ENCODE measurements at places on chromosomes 16 and 17. TPM values are rescaled to one million over a fixed set of nuclear protein-coding genes. Genes with fewer than 3 reads are reported as not detected.
A peak's percentile ranks its signal among the peaks of the same experiment; 100 is the strongest.

Gene KCNH4
- 0.43 TPM for total RNA-seq

Gene SHCBP1
- total RNA-seq, result 37.6 TPM

Gene CHST4
- not detected for total RNA-seq

Gene SLC22A31
- total RNA-seq, result 0.16 TPM

DNA sequence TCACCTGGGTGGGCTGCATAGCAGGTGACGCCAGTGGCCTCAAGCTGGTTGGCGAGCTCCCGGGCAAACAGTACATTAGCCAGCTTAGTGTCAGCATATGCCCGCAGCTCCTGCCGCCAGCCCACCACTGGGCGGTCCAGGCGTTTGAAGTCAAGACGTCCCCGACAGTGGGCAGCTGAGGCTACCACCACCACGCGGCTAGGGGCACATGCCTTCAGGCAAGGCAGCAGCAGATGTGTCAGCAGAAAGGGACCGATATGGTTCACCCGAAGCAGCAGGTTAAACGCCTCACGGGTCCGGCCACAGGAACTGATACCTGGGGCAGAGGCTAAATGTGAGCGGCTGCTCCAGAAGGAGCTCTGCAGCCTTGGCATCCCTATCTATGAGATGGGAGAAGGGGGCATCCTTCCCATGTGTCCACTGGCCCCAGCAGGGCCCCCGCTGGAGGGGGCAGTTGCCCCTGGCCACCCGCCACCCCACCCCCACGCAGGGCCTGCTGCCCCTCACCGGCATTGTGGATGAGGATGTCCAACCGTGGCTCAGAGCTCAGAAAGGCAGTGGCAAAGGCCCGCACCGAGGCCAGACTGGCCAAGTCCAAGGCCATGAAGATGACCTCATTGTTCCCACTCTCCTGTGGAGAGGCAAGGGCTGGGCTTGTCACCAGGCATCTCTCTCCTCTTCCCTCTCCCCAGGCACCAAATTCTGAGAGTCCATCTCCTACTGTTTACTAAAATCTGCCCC, 1.7 kb downstream of the DHRS13 start:
- no peak for DNase-seq

Gene NEUROD2
- total RNA-seq, result not detected

GRCh38 chr17:81035521-81036196, 708 bp downstream of the BAIAP2 start:
- peak; percentile 24 for DNase-seq

DNA sequence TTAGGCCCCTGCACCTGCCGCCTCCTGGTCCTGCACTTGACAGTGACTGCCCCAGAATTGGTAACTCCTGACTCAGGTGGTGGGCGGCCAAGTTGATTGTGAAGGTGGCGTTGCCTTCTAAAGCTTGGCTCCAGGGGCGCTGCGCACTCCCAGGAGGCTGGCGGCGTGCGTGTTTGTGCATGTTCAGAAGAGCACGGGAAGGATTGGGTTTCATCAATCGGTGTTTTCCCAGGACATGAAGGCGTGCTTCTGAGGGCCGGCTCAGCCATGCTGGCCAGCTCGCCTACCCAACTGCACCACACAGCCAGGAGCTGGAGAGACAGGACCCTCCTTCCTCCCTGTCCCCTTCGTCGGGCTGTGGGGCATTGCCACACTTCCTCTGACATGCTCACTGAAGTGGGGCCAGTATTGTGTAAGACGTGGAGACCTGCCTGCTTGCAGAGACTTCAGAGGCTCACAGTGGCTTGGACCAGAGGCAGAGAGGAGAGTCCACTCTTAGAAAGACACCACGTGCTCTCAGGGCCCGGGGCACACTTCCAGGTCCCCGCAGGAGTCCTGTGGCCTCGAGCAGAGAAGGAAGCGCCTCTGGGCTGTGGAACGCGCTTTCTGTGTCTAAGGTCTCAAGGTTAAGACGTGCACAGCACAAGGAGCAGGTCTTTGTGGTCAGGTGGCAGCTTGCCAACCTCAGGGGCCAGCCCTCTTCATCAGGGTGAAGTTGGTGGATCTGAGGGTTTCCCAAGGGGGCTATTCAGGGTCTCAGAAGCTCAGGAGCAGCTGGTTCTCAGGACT, 2.8 kb downstream of the RAB40C start:
- DNase-seq, result no peak

Gene TP53
- 129 TPM for total RNA-seq

Gene TK1
- 175 TPM for total RNA-seq

Gene PPY
- total RNA-seq, result not detected

GRCh38 chr17:78384479-78385175, 6.2 kb downstream of the PGS1 start:
- DNase-seq, result no peak

Gene TM4SF5
- not detected for total RNA-seq

DNA sequence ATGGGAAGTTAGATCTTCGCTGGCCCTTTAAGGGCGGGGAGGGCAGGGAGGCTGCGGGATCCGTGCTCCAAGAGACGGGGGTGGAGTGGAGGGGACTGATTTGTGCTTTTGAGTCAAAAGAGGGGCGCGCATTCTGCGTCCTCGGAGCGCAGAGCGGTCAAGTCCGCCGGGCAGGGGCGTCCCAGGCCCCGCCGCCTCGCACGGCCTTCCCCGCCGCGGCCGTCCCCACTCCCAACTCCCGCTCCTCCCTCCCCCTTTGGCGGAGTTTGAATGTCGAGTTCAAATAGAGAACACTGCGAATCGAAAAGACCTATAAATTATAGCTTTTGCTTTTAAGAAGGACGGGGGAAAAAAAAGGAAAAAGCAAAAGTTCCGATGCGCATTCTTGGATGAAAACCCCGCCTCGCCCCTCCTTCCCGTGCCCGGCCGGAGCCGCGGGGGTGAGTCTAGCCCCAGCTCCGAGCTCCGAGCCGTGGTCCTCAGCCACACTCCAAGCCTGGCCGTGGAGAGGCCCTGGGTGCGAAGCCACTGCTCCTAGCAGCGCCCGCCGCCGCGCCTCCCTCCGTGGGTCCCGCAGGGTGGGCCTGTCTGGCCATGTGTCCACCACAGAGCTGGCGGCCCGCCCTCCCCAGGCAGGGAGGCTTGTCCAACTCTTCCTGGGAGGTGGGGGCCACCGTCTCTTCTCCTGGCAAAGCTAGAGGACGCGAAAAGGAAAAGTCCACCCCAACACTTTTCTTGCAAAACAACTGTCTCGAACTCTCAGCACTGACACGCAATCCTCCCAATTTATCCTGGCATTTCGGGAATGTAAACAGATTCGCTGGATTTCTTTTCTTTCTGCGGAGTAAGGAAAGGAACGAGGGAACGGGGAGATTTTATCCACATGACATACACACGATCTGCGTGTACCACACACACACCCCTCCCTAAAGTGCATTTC, 3.6 kb downstream of the CBX8 start:
- no peak for DNase-seq

- no peak for DNase-seq
Measured at GRCh38 chr16:53071748-53072301, 17.0 kb downstream of the CHD9 start.

DNA sequence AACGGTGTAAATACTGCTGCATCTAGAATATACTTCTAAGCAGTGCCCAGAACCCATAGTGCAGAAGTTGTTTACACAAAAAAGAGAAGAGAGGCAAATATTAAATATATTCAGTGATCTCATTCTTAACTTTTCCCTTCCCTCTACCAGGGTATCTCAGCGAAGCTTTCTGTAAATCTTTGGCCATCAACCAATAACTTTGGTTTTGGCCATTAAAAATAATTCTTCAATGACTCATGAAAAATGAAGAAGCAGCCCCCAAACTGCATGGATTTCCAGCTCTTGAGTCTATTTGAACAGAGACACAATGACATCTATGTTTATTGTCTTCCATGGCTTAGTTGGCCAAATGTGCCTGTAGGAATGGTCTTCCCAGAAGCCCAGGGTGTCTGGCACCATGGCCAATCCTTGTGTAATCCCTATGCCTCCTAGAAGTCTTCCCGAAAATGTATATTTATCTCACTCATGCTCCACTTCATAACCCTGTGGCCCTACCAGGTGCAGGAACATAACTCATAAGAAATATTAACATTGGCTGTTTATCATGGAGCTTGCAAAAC, 646.6 kb downstream of the TOX3 start:
- no peak for DNase-seq

- no peak for DNase-seq
Measured at GRCh38 chr16:49854188-49854795, 1.6 kb downstream of the ZNF423 start.

DNA sequence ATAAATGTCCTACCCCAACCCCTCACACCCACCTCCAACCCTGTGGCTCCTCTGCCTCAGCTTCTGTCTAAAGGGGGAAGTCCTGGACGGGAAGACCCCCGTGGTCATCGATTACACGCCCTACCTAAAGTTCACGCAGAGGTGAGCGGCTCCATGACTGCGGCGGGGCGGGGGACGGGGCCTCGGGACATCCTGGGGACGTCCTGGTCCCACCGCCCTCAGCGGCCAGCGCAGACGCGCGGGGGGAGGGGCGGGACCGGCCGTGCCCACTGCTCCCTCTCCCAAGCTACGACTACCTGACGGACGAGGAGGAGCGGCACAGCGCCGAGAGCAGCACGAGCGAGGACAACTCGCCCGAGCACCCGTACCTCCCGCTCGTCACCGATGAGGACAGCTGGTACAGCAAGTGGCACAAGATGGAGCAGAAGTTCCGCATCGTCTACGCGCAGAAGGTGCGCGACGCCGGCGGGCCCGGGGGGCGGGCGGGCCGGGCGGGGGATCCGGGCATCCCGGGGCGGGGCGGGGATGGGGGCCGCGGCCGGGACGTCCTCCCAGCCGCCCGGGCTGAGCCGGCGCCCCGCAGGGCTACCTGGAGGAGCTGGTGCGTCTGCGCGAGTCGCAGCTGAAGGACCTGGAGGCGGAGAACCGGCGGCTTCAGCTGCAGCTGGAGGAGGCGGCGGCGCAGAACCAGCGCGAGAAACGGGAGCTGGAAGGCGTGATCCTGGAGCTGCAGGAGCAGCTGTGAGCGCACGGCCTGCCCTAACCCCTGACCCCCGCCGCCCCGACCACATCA, 6.7 kb downstream of the RUNDC3A start:
- DNase-seq, result peak; percentile 70

GRCh38 chr16:53559270-53559951, 56.4 kb upstream of the AKTIP start:
- DNase-seq, result no peak

DNA sequence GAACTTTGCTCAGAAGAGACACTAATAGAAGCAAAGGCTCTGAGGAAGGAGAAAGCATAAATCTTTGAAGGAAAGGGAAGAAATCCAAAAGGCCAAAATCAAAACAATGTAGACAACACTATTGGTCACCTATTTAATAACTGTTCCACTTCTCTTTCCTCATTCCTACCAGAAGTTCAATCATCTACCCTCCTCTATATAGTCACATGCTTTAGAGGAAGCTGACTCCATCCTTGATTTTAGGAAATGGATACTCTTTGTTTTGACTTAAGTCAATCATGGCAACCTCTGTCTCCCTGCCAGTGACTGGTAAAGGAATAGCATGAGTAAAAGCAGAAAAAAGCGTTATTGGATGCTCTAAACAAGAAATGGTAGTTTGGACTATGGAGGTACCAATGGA, 7.3 kb downstream of the BRIP1 start:
- DNase-seq, result no peak

- no peak for DNase-seq
Measured at GRCh38 chr16:12315330-12316136, 339.0 kb downstream of the SNX29 start.

- no peak for DNase-seq
Measured at GRCh38 chr16:84604477-84605013, 13.3 kb downstream of the COTL1 start.

DNA sequence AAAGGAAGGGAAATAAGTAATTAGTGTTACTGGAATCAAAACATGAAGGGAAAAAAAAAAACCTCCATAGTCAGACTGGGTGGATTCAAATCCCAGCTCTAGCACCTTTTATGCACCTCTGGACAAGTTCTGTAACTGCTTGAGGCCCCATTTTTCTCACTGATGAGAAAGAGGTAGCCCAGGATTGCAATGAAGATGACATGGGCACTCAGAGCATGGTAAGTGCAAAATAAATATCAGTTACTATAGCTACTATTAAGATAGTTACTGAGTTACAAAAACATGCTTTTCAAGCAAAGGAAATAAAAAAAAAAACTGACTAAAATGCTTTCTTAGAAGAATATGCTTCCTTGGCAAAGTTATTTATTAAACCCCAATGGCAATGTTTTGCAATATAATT, 58.8 kb downstream of the CEP95 start:
- DNase-seq, result no peak

DNA sequence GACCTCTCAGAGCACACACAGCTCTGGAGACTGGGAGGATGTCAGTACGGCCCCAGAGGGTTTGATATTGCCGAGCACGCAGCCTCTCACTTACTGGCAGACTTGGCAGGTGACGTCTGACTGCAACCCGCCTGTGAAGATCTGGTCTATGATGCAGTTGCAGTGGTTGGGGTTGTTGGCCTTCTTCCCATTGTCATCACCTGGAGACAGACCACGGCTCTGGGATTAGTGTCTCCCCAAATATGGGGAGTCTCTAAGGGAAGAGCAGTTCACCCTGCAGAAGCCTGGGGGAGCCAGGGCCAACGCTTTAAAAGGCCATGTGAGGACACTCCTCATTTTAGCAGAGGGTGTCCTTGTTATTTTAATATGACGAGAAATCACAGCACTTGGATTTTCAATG, 30.1 kb downstream of the USP22 start:
- DNase-seq, result no peak
